ENCODE measurements at places on chromosomes 6 and 20.

DNA sequence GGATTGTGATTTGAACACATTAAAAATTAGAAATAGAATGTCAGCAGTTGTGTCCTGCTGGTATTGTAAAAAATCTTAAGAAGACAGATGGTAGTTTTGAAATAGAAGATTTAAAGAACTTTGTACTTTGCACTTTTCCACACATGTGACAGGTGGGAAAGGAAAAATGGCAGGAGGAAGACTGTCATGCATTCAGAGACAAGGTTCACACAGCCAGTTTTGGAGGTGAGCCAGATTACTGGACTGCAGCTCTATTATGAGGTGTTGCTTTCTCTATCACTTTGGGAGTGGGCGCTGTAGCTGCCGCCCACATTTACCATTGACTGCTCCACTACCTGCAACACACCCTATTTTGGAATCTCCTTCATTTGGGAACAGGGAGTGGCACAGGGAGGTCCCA lies 12.1 kb upstream of the NDUFAF4 start:
- DNase-seq: no peak

- DNase-seq: no peak
These were observed 30.1 kb upstream of the BCLAF1 start for GRCh38 chr6:136319732-136320131.

- DNase-seq: no peak
These were observed 70.9 kb downstream of the IBTK start for GRCh38 chr6:82176616-82177015.

- no peak for DNase-seq
These were observed 386.8 kb downstream of the HDGFL1 start for GRCh38 chr6:22956029-22956681.

- DNase-seq: no peak
These were observed 155.7 kb upstream of the CDYL start for GRCh38 chr6:4620284-4621151.

DNA sequence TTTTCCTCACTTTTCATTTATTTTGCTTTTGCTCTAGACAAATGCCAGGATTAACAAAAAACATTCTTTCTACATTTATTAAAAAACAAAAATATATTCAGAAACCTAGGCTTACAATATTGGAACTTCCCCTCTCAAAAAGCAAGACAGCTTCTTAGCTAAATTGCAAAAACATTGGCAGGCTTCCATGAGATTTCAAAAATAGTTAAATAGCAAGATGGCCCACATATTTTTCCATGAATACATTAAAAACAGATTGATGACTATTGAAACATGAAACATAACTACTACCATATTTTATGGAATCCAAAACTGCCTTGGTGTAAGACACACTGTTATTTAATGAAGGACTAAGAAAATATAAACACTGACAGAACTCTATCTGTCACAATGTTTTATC lies 92.0 kb downstream of the LY86 start:
- no peak for DNase-seq

DNA sequence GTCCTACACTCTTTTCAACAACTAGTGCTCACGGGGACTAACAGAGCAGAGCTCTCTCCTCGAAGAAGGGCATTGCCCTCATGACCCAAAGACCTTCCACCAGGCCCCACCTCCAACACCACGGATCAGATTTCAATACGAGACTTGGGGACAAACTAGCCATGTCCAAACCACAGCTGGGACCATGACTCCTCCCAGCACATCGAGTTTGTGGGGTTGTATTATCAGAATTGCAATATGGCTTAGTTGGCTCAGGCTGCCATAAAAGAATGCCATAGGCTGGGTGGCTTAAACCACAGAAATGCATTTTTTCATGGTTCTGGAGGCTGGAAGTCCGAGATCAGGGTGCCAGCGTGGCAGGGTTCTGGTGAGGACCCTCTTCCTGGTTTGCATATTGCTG lies 189.7 kb upstream of the PMEPA1 start:
- no peak for DNase-seq

GRCh38 chr20:61447952-61448351 lies 195.9 kb downstream of the CDH4 start:
- no peak for DNase-seq

DNA sequence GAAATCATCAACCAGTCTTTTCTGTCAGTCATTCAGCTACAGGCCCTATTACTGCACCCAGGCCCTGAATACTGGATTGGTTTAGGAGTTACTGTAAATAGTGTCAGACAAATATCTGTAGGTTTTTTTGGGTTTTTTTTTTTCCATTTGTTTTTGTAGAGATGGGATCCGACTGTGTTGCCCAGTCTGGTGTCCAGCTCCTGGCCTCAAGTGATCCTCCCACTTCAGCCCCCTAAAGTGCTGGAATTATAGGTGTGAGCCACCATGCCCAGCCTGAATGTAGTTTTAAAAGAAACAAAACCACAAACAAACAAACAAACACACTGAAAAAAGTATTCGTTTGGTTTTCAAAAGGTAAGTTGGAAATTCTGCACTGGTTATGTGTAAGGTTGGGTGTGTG lies 39.6 kb downstream of the DZANK1 start:
- DNase-seq: no peak

DNA sequence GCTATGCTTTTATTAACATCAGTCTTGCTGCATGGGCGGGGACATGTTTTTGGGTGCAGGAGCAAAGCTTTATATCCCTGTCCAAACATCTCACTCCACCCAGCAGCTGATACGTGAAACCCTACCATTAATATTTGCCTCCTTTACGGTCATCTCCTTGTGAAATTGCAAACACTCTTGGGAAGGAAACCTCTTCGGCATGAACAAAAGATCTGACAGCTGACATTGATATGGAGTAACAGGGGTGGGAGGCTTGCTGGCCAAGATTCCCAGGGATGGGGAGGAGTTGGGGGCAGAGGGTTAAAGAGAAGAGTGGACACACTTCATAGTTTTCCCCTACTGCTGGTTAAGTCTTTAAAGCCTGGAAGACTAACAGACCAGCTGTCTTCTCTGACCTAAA lies 22.2 kb upstream of the VEGFA start:
- no peak for DNase-seq

DNA sequence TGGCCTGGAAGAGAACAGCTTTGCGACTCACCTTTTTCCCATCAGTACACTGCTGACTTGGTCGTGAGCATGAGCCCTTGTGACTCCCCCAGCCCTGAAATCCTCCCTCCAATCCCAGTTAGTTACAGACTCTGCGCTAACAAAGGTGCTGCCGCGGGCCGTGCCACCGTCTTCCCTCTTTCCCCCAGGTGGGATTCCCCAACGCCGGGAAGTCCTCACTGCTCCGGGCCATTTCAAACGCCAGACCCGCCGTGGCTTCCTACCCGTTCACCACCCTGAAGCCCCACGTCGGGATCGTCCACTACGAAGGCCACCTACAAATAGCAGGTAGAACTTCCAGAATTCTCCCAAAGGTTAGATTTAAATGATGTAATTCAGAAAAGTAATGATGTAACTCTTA lies 16.1 kb downstream of the MTG2 start:
- DNase-seq: no peak

- DNase-seq: no peak
These were observed 9.0 kb downstream of the EXOC2 start for GRCh38 chr6:683742-684440.

DNA sequence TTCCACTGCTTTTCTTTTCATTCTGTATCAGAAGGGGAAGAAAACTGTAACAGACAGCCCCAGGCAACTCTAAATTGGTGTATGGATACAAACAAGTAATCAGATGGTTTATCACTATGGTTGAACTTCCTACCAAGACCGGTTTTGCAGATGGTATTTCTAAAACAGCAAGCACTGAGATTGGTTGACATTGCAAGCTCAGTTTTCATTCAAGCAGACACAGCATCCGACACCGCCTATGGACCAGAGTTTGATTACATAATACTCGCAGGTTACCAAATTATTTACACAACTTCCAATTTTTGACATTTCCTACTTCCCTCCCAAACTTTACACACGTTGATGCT lies 209.9 kb downstream of the ALDH8A1 start:
- no peak for DNase-seq

- DNase-seq: no peak
These were observed 35.1 kb downstream of the TIAM2 start for GRCh38 chr6:155030148-155030720.

DNA sequence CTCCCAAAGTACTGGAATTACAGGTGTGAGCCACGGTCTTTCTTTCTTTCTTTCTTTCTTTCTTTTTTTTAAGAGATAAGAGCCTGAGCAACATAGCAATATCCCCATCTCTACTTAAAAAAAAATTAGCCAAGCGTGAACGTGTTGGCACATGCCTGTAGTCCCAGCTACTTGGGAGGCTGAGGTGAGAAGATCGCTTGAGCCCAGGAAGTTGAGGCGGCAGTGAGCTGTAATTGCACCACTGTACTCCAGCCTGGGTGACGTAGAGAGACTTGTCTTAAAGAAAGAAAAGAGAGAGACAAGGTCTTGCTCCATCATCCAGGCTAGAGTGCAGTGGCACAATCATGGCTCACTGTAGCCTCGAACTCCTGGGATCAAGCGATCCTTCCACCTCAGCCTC lies 162.0 kb upstream of the MLN start:
- DNase-seq: no peak

DNA sequence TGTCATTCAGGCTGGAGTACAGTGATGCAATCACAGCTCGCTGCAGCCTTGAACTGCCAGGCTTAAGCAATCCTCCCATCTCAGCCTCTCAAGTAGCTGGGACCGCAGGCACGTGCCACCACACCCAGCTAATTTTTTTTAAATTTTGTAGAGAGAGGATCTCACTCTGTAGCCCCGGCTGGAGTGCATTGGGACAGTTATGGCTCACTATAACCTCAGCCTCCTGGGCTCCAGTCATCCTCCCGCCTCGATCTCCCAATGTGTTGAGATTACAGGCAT lies 86.5 kb downstream of the SERAC1 start:
- DNase-seq: no peak

- no peak for DNase-seq
These were observed 165.1 kb downstream of the TINAG start for GRCh38 chr6:54473328-54473727.

DNA sequence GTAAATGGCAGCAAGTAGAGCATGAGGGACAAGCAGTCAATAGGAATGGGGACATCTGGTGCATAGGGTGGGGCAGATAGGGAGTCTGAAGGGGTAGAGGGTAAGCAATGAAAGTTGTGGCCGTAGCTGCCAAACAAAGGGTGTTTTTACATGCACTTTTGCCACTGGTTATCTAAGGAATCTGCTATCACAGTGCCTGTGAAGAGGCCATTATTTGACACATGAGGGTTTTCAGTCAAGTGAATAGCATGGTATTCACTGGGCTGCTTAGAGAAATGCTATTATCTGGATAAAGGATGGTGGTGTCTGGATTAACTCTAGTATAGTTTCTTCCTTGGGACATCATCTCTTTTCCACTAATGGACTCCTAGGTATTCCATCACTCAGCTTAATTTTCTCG lies 118.2 kb downstream of the CARMIL1 start:
- no peak for DNase-seq

GRCh38 chr6:5325173-5325572 lies 63.9 kb downstream of the FARS2 start:
- DNase-seq: no peak

GRCh38 chr6:136288566-136289326 lies 900 bp downstream of the BCLAF1 start:
- DNase-seq: peak; percentile 78

DNA sequence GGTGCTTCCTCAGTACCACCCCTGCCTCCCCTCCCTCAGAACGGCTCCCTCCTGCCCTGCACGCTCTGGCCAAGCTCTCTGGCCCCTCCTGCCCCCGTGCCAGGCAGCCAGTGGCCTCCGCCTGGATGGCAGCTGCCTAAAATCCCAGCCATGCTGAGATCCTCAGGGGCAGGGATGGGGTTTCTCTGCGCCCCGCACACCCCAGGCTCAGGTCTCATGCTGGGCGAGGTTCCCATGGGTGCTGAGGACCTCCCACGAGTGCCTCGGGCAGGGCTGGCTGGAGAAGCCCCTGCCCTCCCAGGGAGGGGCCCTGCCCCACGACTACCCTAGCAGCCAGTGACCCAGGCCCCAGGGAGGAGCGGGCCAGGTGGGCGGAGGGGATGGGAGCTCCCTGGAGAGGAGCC lies 2.7 kb downstream of the PTK6 start:
- DNase-seq: no peak

GRCh38 chr20:19099596-19100545 lies 112.6 kb upstream of the SLC24A3 start:
- no peak for DNase-seq

DNA sequence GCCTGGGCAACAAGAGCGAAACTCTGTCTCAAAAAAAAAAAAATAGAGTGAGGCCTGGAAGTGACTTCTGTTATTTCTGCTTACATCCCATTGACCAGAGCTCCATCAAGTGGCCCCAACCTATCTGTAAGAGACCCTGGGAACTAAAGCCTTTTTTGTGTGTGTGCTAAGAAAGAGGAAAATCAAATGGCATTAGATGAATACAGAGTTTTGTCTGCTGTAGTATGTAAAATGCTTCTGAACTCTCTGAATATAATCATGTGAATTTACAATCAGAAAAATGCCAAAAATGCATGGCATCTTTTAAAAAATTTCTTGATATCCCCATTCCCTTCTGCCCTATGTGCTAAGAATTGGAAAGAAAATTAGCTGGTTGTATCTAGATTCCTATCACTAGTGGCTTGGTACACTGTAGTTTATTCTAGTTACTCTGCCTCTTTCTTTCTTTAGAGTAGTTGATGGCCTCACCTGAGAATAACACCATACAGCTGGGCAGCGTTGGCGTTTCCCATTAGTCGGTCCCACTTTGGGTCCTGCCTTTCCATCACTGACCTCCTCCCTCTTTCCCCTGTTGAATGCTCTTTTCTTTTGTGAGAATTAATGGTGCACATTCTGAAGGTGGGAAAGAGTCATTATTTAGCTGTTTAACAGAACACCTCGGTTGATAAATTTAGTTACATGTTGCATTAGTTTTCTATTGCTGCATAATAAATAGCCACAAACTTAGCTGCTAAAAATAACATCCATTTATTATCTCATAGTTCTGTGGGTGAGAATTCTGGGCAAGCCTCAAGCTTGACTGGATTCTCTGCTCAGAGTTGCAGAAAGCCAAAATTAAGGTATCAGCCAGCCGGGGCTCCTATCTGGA lies 38.2 kb downstream of the SAMD5 start:
- DNase-seq: no peak

DNA sequence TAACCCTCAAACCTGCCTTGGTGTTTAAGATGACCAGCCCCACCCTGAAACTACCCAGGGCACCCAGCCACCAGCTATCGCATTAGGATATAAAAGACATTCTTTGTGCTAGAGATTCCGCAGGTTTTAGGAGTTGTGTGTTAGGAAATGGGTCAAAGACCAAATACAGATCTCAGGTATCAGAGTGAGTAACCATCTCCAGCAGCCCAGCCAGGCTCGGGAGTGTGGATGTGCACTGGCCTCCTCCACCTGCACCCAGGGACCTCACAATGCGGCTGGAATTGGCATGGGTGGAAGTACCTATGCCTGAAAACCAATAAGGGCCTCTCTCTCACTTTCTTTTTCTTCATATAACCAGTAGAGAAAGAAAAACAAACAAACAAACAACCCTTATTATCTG lies 51.1 kb upstream of the CST7 start:
- DNase-seq: no peak

GRCh38 chr6:157561414-157561790 lies 180.4 kb downstream of the ZDHHC14 start:
- no peak for DNase-seq

GRCh38 chr20:50017576-50018248 lies 34.9 kb downstream of the SNAI1 start:
- no peak for DNase-seq

Data from glomerular endothelial cell (primary cell).